SK-N-SH (cell line): ENCODE measurements at places on chromosomes 6 and 20.
A peak's percentile ranks its signal among the peaks of the same experiment; 100 is the strongest.

DNA sequence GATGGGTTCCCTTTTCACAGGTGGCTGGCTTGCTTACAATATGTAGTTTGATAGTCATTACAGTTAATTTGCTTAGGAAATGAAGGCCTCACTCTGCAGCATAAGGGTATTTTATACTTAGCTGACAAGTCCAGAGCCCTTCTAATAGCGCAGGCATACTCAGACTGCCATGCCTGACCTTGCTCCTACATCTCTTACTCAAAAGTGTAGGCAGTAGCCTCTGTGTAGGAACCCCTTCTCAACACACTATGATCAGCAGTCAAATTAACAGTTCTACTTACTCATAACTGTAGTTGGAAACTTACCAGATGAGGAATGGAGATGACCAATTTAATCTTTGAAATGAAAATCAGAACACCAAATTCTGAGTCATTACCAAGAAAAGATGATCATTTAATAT is 373.5 kb downstream of the TBC1D32 start:
- DNase-seq, result no peak

DNA sequence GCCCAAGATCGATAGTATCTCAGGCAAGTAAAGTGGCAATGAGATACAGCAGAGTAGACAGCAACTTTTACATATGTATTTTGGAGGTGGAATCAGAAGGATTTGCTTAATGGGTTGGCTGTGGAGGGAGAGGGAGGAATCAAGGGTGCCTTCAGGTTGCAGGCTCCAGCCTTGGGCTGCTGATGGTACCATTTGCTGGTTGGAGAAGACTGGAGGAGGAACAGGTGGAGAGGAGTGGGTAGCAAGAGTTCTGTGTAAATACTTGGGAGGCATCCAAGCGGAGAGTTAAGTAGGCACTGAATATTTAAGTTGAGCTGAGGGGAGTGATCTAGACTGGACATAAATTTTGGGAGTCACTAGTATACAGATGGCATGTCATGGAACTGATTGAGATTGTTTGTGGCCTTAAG is 5.2 kb downstream of the BICRAL start:
- no peak for DNase-seq

GRCh38 chr6:82144852-82145340 is 102.6 kb downstream of the IBTK start:
- DNase-seq, result peak; percentile 32

- no peak for DNase-seq
Observed at GRCh38 chr6:158907931-158908330, 88.8 kb upstream of the EZR start.

GRCh38 chr6:47130086-47130485 is 88.0 kb upstream of the ADGRF1 start:
- DNase-seq, result no peak

- no peak for DNase-seq
Observed at GRCh38 chr20:53962388-53962787, 108.0 kb downstream of the BCAS1 start.

- DNase-seq, result peak; percentile 65
Observed at GRCh38 chr6:27091661-27092315, 155.7 kb upstream of the PRSS16 start.

- no peak for DNase-seq
Observed at GRCh38 chr6:113647143-113647889, 209.8 kb upstream of the MARCKS start.
